ENCODE measurements at places on chromosomes 1 and 21. TPM values are rescaled to one million over a fixed set of nuclear protein-coding genes. Genes with fewer than 3 reads are reported as not detected.

AADACL3 gene
- not detected for total RNA-seq

GRCh38 chr1:95017775-95018174, 55.0 kb downstream of the ALG14 start:
- no peak for DNase-seq

- peak; percentile 48 for DNase-seq
Measured at GRCh38 chr1:145871994-145872924, 13.4 kb upstream of the PIAS3 start.

- no peak for DNase-seq
Measured at GRCh38 chr21:41317063-41317392, 427 bp downstream of the FAM3B start.

DNA sequence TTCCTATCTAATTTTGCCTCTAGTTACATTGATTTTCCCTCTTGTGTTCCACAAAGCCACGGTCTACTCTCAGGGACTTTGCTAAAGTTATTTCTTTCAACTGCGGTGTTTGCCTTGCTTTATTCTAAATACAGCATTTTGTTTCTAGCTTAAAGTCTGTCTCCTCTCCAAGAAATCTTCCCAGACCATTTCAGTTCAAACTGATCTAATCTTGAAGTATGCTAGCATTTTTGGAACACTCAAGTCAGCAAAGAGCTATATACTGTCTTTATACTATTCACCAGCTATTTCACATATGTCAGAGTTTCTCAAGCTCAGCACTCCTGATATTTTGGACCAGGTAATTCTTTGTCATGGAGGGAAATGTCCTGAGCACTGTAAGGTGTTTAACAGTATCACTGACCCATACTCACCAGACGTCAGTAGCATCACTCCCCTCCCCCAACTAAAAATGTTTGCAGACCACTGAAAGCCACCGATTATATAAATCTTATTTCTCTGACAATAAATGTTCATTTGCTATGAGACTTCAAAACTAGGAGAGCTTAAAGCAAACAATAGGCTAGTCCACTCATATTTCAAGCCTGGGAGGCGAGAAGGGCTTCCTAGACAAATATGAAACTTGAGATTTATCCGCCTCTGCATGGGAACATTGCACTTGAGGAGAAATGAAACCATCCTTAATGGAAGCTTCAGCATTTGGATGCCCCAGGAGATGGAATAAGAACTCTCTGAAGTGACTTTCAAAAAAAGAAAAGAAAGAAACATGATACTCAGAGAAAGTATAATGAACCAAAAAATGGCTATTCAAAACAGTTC, 81.1 kb downstream of the KIAA0319L start:
- DNase-seq: no peak

IGFN1 gene
- 0.15 TPM for total RNA-seq

MX2 gene
- 3.3 TPM for total RNA-seq
